ENCODE measurements at places on chromosomes 3 and 15.

- no peak for DNase-seq
Observed at GRCh38 chr15:70576696-70577095, 186.7 kb downstream of the UACA start.

- no peak for DNase-seq
Observed at GRCh38 chr15:93913310-93913709, 318.1 kb upstream of the MCTP2 start.

DNA sequence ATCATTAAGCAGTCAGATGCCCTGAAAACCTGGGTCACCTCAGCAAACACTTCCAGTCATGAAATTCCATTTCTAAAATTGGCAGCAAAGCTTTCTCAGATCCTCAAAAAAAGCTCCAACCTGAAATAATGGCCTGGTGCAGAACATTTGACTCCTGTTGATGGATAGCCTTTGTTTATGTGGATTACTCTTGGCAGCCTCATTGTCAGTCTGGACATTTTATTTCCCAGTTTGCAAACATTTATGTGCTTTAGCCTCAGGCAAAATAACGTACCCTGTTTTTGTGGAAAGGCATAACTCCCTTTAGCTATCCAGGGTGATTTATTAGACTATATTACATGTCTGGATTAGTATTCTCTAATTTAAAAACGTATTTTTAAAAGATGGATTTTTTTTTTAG is 53.9 kb downstream of the PXYLP1 start:
- DNase-seq: no peak

DNA sequence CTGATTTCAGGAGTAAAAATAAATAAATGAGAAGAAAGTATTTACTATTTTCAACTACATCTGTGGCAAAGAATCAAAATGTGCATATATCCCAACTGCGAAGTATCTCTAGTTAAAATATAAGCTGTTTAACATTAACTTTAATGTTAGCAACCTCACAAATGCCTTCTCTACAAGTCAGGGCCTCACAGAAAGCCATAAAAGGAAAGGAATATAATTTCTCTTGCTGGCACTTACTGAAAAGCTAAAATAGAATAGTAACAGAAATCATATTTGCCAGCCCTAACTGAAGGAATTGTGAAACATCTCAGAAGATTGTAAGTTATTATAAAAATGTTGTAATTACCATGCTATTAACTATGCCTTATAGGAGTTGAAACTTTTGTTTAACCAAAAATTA is 65.1 kb upstream of the MBNL1 start:
- no peak for DNase-seq

DNA sequence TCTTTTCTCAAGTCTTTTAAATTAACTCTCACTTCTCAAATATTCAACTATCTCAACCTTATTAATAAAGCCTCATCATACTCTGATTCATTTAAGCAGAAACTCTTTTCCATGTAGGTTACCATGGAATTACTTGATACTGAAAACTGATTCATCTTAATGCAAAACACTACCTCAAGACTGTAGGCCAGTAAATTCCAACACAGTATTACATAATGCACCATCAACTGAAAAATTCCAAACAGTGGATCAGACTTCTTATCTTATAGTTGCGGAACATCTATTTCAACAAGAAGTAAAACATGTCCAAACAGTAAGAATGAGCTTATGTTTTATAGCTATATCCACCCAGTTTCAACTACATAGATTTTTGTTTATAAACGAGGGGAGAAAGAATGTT is 124.5 kb downstream of the PEAK1 start:
- DNase-seq: no peak

DNA sequence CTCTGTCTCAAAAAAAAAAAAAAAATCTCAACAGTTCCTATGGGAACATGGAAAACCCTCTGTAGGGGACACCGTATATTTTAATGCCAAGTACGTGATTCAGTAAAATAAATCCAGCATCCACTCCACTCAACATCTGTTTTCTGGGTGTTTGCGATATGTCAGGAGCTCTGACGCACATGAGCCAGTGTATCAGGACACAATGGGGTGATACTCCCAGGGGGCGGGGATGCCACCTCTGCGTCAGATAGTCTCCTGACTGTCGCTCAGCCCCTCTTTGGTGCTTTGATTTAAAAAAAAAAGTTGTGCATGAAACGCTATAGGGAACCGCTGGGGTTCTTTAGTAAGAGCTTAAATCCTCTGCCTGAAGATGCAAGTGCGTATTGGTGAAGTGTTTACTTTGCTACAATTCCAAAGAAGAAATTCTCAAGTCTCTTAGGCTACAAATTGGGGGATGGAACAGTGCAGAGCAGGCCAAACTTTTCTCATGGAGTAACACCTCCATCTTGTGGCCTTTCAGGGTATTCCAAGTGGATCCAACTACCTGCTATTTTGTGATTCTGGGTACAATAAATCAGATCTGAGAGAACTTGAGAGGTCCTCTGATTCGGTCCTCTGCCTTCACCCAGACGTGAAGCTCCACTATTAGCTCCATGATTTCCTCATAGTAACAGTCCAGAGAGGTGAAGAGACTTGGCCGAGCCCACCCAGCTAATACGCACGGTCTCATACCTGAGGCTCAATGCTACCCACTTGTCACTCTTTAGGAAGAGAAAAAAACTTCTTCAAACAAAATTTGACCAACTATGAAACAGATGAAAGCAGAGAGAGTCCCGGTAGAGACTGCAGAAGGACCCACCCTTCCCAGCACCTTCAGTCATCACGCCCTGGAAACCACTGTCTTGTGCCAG is 9.3 kb upstream of the NR2E3 start:
- DNase-seq: no peak

DNA sequence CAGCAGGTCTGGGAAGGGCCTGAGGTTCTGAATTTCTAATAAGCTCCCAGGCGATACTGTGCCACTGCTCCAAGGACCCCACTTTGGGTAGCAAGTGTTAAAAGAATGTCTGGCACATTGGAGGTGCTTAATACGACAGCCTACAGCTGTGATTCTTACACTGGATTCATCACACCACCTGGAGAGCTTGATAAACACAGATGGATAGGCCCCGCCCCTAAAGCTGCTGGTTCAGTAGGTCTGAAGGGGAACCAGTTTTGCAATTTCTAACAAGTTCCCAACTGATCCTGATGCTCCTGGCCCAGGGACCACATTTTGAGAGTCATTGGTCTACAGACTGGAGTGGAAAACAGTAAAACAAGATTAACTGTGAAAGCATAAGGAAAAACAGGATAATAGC is 124.8 kb upstream of the ST8SIA2 start:
- DNase-seq: no peak

GRCh38 chr3:112477891-112478290 is 21.4 kb downstream of the BTLA start:
- no peak for DNase-seq

DNA sequence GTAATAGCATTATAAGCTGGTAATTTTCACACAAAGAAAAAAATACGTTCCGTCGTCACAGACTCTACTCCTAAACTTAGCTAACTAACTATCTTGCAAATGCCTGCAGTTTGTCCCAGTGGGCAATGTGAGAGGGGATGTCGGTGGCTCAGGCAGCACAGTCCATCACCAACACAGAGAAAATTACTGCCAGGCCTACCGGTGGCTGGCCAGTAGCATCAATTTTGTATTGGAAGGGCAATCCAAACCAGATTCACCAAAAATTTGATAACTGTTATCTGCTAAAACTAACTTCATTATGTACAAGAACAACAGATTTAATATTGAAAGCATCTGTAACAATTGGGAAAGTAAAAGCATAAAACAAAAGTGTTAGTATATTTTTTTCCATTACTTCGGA is 37.4 kb upstream of the RASA2 start:
- DNase-seq: no peak

DNA sequence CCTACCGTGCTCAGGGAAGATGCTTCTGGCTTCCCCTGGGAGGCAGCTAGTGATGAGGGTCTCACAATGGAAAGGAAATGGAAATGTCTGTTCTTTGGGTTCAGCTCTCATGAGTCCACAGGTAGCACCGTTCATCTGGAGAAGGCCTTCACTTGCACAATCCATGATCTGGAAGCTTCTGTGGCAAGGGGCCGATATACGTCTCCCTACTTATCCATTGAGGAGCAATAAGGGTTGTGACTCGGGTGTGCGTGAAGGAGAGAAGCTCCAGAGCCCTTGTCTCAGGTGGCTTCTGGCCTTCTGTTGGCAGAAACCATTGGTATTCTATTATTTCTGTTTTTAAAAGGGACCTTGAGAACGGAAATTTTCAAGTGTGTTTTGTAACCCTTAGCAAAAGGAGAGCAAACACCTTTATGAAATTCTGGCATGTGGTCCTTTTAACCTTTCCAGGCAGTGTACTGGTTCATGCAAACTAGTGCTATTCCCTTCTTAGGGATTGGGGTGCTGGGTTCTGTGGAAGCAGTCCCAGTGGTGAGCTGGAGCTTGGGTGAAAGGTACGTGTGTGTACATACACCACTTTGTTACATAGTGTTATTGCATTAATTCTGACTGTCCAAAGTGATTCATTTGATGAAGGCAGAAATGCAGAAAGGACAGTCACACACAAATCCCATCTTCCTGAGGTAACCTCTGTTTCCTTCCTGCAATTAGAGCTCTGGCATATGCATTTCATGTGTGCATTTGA is 32.5 kb downstream of the KLF13 start:
- no peak for DNase-seq

- DNase-seq: no peak
Observed at GRCh38 chr3:171565481-171566058, 105.4 kb upstream of the TNIK start.

- DNase-seq: no peak
Observed at GRCh38 chr3:174342171-174342570, 517.0 kb upstream of the NAALADL2 start.

DNA sequence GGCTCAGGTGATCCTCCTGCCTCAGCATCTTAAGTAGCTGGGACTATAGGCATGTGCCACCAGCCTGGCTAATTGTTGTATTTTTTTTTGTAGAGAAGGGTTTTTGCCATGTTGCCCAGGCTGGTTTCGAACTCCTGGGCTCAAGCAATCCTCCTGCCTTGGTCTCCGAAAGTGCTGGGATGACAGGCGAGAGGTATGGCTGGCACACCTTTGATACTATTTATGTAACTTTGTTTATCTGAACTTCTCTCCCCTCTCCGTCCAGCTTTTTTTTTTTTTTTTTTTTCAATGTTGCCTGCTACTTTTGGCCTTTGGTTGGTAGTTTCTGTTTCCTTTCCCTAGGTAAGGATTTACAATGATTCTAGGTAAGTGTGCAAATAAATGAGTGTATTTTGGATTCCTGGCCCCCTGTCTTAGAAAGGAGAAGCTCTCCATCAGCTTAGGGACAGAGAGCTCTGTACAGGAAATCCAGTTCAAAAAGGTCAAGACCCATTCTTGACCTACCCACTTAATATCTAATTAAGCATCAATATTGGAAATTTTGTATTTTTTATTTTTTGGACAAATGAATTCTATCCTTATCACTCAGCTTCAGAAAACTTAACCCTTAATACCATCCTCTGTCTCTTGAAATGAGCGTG is 6.8 kb downstream of the ARL6IP5 start:
- no peak for DNase-seq

DNA sequence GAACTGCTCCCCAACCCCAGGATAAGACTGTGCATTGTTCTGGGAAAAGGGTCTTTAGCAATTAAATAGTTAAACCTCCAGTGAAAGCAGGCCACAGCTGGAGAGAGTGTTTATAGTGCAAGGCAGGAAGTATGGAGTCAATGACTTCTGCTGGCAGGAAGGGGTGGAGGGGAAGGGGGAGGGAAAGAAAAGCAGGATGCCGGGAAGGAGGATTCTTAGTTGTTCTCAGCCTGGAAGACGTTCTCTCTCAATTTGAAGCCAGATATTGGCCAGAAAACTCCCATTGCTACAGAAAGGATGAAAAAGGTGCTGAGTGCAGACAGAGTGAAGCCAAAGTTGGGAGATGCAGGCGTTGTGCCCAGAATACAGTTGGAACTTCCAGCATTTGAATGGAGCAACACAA is 35.7 kb upstream of the ACTL6A start:
- peak; percentile 4 for DNase-seq

DNA sequence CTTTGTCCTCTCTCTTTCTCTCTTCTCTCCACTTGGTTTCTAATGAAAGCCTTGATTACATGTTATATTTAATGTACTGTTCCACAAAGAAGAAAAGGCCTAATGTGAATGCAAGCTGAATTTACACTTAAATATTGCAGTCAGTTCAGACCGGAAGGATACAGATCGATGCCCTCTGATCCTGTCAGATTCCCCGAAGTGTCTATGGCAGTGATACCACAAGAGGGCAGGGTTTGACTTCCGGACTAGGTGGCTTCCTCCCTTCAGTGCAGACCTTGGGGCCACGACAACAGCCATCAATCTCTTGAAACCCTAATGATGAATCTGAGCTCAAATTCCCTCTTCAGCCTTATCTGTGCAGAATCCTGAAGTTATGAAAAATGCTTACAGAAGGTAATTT is 29.5 kb downstream of the AGTR1 start:
- DNase-seq: peak; percentile 29

DNA sequence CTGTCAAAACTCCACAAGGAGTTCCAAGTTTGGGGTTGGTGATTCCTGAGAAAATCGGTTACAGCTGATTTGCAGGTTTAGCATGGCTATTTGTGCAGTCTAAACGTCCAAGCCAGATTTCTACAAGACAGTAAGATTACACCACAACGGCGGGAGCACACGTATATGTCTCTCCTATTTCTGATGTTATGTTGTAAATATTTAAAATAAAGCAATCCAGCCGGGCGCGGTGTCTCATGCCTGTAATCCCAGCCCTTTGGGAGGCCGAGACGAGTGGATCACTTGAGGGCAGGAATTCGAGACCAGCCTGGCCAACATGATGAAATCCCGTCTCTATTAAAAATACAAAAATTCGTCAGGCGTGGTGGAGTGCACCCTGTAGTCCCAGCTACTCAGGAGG is 106.8 kb upstream of the IGF1R start:
- no peak for DNase-seq

DNA sequence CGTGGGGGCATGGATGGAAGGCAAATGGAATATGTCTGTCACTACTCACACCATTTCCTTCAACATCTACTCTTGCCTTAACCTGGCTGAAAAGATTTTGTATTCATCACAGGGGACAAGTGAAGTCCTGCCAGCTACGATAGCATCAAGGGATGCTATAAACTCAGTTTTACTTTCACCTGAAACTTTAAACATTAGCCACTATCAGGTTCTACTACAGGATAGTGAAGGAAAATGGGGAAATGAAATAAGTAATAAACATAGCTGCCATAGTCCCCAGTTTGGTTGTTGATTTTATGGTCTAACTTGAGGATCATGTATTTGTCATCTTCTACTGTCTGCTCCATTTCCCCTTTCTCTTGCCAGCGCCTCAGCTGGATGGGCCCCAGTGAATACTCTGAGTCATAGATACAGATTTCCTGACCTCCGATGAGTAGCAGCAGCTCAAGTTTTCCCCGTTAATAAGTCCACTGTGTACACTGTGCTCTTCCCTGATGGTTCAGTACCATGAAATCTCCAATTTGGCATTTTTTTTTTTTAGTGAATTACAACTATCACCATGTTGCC is 338.2 kb upstream of the SLCO3A1 start:
- no peak for DNase-seq

DNA sequence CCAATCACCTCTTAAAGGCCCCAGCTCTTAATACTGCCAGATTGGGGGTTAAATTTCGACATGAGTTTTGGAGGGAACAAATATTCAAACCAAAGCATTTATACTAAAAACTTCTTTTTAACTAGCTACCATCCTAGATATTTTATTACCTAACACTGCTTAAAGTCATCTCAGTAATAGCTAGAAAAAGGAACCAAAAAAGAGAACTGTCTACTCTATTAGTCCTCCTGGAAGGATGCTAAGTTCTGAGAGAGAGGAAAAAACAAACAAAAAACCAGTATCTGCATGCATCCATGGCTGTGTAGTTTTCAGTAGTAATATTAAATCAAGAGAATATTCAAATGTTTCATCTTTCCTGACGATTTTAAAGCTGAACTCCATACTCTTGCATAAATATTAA is 5.8 kb downstream of the CPOX start:
- DNase-seq: no peak

GRCh38 chr3:40504636-40505430 is 1.0 kb upstream of the ZNF620 start:
- DNase-seq: no peak
